SIG-M5 (cell line): ENCODE measurements at places on chromosomes 5 and 9.

- DNase-seq, result no peak
Observed at GRCh38 chr5:120073722-120074121, 390.4 kb upstream of the PRR16 start.

GRCh38 chr5:54571462-54571861 is 53.9 kb downstream of the SNX18 start:
- DNase-seq, result no peak

- no peak for DNase-seq
Observed at GRCh38 chr5:128494516-128494915, 43.5 kb downstream of the FBN2 start.

- DNase-seq, result peak; percentile 62
Observed at GRCh38 chr5:54440456-54440893, 15.0 kb upstream of the HSPB3 start.

DNA sequence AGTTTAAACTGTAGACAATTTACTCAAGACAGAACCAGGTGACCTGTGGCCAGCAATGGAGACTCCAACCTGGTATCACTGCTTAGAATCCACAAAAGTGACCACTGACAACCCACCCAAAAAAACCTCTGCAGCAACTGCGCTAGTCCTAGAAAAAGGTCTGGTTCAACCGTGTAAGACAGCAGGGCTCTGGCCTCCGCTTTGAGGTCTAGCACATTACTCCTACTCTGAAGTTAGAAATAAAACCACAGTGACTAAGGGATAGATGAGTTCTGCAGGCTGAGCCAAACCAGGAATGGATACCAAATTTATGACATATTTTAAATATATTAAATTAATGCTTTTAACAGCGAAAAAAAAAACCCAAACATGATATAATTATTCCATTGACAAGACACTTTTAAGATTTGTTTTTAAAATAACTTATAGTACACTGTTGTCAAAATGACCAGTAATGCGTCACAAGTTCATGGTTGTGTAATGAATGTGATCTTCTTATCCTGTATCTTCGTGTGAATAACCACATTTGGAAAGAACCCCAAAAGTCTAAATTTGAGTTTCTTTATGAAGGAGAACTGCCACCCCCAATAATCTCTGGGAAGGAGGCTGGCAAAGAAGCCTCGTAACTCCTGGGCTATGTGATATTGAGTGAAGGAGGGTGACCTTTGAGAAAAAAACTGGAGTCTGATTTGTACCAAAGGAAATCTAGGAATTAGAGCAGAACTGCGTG is 101.9 kb upstream of the SLC44A1 start:
- no peak for DNase-seq

DNA sequence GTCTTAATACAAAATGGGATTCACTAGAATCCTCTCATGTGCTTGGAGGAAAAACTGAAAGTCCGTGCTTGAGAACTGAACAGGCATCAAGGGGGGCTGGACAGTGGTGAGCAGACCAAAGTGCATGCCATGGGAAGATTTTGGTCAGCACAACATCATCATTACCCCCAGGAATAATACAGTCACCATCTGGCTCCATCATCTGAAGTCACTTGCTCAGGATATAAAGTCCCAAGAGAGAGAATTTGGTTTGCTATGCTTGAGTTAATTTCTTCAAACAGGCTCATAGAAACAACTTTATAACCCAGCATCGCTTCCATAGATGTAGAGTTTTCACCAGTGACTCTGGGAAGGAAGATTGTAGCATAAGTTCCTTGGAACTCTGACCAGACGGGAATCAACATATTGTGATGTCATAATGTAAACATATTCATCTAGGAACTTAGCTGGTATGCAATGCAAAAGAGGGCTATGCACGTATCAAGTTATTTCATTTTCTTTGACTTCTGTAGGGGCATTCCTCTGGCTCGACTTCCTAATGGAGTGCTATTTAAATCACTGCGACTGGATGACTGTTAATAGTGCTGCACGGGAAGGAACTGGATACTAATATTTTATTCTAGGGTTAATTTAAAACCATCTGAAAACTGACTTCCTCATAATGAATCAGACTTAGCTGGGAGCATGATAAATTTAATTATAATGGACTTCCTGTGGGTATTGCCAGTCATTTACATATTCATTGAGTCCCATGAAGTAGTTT is 145.2 kb downstream of the MTRR start:
- DNase-seq, result no peak

DNA sequence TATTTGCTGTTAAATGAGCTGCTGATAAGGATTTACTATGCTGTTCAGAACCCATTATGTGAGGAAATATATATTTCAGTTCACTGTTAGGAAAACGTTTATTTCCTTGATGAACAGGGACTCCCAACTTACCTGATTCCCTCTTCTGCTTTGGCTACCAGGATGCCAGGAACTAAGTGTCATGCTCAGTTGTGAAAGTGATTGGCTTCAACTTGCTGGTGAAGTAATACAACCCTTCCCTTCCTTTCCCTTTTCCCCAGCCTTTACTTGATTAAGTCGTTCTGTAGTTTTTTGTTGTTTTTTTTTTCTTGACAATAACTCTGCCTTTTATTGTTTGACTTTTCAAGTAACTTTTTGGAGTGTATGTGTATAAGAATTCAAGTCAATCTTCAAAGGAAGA is 309.3 kb downstream of the DOCK8 start:
- no peak for DNase-seq

DNA sequence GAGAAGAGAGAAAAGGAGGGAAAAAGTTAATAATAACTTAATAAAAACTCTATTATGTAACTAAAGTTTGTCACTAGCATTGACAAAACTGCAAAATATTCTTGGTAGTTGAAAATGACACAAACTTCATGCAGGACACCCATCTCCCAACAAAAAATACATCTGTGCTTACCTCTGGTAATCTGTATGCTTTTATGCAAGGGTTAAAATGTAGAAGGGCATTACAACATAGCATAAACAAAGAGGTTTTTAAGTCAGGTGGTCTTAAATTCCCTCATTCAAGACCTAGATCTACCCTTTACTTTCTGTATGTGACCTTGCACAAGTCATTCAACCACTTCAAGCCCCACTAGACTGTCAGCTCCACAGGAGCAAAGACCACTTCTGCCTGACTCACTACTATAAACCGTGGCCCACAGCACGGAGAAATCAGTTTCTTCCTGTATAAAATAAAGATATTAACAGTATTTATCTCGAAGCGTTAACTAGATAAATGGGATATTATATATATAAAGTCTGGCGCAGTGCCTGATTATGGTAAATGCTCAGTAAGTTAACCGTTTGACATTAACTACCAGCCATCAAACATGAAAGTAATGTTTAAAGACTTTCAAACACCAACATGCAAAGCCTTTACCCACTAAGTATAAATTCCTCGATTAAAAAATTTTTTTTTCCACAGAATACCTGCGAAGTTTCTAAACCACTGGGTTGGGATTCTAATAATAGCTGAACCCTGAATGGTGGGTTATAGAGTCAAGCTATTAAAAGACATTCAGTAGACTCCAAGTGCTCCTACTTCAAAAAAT is 2.0 kb downstream of the FBXL17 start:
- no peak for DNase-seq

GRCh38 chr9:107789001-107789700 is 299.6 kb upstream of the KLF4 start:
- DNase-seq, result no peak

DNA sequence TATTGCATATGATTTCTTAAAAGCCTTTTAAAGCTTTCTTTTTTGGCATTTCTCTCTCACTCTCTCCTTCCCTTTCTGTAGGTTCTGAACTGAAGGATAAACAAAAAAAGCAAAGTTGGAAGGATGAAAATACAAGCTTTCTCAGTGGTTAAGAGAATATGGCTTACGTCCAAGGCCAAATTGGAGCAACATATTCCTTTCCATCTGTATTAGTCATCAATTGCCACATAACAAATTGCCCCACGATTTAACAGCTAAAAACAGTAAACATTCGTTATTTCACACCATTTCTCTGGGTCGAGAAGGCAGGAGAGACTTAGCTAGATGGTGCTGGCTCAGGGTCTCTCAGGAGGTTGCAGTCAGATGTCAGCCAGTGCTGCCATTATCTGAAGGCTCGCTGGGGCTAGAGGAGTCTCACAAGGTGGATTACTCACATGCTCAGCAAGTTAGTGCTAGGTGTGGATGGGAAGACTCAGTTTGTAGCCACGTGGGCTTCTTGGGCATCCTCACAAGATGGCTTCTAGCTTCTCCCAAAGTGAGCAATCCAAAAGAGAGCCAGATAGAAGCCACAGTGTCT is 2.0 kb upstream of the ROR2 start:
- no peak for DNase-seq

GRCh38 chr9:107485458-107486043 is 4.0 kb downstream of the KLF4 start:
- no peak for DNase-seq

- DNase-seq, result no peak
Observed at GRCh38 chr9:131276891-131277286, 579 bp upstream of the FAM78A start.

GRCh38 chr5:36740259-36740898 is 134.0 kb downstream of the SLC1A3 start:
- no peak for DNase-seq

- DNase-seq, result no peak
Observed at GRCh38 chr9:136107953-136108647, 10.6 kb downstream of the TMEM250 start.

DNA sequence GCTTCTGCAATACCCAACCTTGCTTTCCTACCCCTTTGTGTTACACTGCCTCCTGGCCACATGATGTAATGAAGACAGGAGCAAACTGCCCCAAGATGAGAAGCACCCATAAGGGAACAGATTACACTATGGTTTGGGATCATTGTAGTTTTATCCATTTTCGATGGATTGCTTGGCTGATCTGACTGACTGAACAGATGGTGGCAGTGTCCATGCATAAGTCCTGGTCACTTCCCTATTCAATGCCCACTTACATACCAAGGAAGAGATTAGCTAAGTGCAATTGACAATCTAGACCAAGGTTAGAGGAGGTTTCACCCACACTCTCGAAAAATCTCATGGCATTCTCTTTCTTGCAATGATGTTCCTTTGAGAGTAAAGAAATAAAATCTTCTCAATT is 319.9 kb downstream of the RAB3C start:
- no peak for DNase-seq

GRCh38 chr5:157370967-157371366 is 89.0 kb upstream of the NIPAL4 start:
- DNase-seq, result no peak
